ENCODE measurements at places on chromosomes 11 and 22.

GRCh38 chr11:111693224-111693937 lies 72.8 kb downstream of the PPP2R1B start:
- DNase-seq: no peak

DNA sequence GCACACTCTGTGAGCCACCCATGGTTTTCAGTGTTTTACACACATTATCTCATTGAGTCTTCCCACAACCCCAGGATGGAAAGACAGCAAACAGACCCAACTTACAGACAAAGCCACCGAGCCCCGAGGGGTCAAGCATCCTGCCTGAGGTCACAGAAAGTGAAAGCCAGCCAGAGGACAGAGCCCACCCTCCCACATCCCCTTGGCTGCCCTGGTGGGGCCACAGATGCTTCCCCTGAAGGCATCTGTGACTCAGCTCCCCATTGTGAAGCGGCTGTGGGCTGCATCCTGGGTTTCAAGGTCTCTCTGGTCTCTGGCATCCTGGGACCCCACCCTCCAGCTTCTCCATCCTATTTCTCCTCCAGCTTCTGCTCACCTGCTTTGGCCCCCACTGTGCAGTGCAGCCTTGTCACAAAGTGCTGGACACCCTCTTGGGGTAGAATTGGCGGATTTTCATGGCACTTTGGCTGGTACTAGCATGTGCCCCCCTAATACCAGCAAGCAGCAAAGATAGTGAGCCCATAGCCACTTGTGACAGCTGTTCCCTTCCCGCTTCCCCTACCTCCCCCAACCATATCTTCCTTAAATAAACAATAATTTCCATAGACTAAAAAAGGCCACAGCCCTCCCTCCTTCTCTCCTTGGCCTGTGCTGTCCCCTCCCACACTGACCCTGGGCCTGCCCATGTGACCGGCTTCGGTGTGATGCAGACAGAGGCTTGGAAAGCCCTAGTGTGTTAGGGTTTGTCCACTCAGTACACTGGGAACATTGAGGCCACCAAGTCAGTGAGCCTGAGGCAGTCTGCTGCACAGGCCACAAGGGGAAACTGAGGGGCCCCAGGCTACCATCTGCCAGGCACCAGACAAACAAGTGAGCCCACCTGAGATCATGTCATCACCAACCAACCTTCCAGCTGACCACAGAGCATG lies 53.9 kb upstream of the SHISAL1 start:
- peak; percentile 29 for DNase-seq

DNA sequence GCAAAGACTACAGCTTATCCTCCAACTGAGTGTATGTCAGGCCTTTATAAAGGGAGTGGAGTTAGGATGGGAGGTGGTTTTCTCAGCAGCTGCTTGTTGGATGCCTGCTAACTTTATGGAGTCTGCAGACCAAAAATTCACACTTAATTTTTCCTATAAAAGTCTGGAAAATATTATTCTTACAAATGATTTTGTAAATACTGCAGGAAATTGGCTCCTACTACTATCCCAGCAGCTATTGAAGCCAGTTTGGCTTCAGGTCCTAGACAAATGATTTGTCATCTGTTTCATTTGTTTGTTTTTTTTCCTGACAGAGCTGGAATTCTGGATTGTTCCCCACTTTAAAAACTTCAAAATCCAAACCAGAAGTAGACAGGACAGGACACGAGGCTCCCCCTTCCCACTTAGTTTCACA lies 292.5 kb downstream of the TMEM135 start:
- DNase-seq: no peak

- no peak for DNase-seq
Observed at GRCh38 chr11:9210224-9210921, 54.8 kb downstream of the DENND5A start.

- DNase-seq: peak; percentile 34
Observed at GRCh38 chr11:33695051-33695566, 5.5 kb downstream of the C11orf91 start.

DNA sequence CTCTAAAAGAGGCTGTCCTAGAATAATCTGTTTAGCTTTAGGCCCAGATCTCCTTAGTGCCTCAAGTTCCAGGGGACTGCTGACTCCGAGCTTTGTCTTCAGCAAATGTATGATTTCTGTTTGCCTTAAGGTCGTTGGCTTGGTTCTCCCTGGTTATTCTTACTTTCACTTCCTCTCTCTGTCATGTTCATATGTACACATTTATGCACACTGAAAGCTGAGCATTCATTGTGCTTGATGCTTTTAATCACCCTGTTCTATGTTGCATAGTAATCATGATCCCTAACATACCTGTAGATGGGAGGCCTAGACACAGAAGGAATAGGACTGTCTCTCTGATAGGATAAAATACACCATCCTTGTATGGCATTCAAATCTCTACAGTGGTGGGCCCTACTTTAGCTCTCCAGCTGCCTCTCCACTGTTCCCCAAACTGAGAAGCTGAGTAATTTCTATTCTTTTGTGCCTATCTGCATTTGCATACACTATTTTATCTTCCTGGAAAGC lies 7.2 kb downstream of the PPFIBP2 start:
- no peak for DNase-seq

- DNase-seq: no peak
Observed at GRCh38 chr11:94018721-94019120, 2.4 kb upstream of the HEPHL1 start.

- DNase-seq: no peak
Observed at GRCh38 chr11:11432621-11433319, 79.7 kb upstream of the CSNK2A3 start.

Measured in ovary (tissue), 10 donors.